ENCODE measurements at places on chromosomes 12 and 14. TPM values are rescaled to one million over a fixed set of nuclear protein-coding genes. Genes with fewer than 3 reads are reported as not detected.

Gene CLEC9A
- not detected for total RNA-seq

Gene ABCD4
- total RNA-seq: 32.4 TPM

Gene COL2A1
- total RNA-seq: not detected

DNA sequence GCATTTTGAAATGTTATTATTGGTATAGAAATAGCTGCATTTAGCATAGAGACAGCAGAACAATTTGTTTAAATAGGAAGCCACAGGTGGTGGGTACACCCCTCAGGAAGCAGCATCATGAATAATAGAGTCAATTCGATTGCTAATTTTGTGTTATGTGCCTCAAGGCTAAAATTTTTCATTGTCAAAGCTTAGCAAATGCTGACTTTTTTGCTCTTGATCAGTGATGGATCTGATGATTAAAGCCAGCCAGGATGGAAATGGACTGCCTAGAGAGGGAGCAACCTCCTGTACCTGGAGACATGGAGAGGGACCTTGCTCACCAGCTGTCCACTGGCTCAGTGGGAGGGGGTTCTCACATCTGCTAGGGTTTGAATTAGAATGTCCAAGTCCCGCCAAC, 4.5 kb upstream of the KRT8 start:
- DNase-seq: no peak

- DNase-seq: peak; percentile 54
Observed at GRCh38 chr12:110270125-110270962, 10.7 kb upstream of the ATP2A2 start.

GRCh38 chr12:105267711-105268110, 31.7 kb upstream of the APPL2 start:
- no peak for DNase-seq

- no peak for DNase-seq
Observed at GRCh38 chr12:111342376-111342775, 26.5 kb downstream of the PHETA1 start.

- no peak for DNase-seq
Observed at GRCh38 chr12:95549392-95550084, 1.7 kb downstream of the USP44 start.

DNA sequence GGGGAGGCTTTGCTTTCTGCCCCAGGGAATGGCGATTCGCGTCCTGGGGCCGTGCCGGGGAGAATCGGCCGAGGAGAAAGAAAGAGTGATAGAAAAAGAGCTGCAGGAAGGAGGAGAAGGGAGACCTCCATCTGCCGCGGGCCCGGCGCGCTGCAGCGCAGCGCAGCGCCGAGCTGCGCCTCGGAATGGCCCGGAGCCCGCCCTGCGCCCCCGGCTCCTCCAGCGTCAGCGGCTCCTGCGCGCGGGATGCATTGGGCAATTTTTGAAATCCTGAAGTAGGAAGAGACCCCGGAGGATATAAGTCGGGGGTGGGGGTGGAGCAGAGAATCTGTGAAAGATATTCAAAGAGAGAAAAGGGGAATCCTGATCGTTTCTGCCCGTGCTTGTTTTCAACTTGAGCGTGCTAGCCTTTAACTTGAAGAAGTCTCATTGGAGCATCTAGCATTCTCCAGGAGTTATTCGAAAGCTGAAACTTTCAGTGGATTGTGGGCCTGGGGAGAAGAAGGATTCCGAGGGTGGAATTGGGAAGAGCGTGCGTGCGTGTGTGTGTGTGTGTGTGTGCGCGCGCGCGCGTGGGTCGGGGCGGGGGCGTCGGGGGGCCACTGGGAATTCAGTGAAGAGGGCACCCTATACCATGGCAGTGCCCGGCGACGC, 441 bp downstream of the PDE3A start:
- DNase-seq: peak; percentile 85

GRCh38 chr12:42524716-42525115, 64.8 kb downstream of the PRICKLE1 start:
- DNase-seq: no peak

DNA sequence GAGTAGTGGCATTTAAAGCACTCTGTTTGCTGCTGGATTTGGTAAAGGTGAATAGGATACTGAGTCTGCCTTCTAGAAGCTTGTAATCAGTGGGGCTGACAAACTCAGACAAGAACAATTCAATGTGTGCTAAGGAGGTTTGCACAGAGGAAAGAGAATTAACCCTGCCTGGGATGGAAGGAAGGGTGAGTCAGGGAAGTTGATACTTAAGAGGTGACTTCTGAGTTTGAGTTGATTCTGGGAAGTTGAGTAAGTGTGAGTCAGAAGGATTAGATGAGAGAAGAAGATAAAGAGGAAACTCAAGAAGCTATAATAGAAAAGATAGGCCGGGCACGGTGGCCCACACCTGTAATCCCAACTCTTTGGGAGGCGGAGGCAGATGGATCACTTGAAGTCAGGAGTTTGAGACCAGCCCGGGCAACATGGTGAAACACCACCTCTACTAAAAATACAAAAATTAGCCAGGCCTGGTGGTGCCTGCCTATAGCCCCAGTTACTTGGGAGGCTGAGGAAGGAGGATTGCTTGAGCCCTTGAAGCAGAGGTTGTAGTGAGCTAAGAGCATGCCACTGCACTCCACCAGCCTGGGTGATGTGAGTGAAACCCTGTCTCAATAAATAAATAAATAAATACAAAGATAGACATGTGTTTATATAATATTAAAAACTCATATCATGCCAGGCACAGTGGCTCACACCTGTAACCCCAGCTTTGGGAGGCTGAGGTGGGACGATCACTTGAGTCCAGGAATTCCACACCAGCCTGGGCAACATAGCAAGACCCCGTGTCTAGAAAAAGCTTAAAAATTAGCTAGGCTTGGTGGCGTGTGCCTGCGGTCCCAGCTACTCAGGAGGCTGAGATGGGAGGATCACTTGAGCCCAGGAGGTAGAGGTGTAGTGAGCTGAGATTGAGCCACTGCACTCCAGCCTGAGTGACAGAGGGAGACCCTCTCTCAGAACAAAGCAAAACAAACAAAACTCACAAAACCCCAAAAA, 126.8 kb upstream of the CPM start:
- DNase-seq: no peak

DNA sequence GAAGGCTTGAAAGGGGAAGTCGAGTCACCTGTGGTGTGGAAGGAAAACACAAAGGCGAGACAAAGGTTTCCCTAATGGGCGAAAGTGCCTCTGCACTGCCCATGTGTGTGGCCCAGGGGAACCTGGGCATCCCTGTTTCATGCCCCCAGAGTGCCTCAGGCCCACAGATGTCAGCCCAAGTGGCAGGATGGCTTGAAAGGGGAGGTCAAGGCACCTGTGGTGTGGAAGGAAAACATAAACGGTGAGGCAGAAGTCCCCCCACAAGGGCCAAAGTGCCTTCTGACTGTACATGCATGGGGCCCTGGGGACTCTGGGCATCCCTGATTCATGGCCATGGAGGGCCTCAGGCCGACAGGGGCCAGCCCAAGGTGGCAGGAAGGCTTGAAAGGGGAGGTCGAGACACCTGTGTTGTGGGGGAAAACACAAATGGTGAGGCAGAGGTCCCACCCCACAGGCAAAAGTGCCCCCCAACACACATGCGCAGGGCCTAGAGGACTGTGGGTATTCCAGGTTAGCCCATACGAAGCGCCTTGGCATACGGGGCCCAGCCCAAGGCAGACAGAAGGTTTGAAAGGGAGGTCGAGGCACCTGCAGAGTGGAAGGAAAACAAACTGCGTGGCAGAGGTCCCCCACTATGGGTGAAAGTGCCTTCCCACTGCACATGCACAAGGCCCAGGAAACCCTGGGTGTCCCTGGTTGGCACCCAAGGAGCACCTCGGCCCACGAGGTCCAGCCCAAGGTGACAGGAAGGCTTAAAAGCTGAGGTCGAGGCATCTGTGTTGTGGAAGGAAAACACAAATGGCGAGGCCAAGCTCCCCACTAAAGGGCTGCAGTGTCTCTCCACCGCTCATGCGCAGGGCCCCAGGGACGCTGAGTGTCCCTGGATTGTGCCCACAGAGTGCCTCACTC, 382.3 kb downstream of the ALG10 start:
- DNase-seq: no peak

DNA sequence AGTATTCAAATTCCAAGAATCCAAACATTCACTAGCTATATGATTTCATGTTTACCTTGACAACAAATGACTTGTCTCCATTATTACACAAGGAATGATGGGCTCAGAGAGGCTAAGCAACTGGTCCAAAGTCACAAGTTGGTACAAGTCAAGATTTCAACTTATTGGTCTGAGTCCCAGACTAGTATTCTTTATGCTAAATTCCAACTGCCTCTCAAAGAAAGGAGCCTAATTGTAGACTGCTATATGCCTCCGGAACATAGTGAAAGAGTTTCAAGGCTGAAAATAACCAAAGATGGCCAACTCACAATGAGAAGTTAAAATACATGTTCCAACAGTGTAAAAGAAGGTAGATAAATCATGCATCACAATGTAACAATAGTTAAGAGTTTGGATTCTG, 7.5 kb downstream of the BTG1 start:
- no peak for DNase-seq

GRCh38 chr12:13719986-13720385, 261.4 kb downstream of the GRIN2B start:
- no peak for DNase-seq

DNA sequence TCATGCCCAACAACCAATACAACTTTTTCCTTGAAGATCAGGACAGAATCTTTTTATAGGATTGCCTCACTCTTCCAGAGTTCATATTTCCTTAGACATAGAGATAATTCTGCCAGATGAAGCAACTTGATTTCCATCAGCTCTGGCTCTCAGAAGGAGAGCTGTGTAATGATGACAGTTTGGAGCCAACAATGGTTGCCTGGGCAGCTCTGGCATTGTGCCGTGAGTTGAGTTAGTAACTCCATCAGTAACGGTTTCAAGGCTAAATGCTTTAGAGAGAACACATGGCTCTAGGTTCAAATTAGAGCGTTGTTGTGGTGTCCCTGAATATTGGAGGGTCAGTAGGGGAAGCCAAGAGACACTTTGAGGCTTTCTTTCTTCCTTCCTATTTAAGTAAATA, 501.7 kb upstream of the SEL1L start:
- no peak for DNase-seq

DNA sequence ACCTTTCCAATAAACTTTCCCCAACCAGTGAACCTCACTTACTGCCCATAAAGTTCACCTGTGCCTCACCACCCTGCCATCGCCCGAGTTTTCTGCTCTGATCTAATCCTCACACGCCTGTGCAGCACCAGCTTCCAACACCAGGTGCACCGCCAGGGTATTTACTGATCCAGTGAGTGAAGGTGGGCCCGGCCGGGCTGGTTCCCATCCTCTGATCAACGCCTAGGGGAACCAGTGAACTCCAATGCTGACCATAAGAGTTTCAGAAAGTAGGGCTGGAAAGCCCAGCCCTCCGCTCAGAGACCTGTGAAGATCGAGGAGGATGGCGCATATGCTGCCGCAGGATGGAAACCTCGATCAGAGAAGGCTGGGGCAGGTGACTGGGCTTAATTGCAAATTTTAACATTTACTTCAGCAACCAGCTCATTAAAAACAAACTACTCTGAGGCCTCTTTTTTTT, 685 bp upstream of the MYL6B start:
- peak; percentile 56 for DNase-seq

Measured in lower leg skin (tissue), 4 donors.